NCI-H1105 treated with DMSO at 0.1 percent for 48 hours (cell line): ENCODE measurements at places on chromosomes 7 and 10.

DNA sequence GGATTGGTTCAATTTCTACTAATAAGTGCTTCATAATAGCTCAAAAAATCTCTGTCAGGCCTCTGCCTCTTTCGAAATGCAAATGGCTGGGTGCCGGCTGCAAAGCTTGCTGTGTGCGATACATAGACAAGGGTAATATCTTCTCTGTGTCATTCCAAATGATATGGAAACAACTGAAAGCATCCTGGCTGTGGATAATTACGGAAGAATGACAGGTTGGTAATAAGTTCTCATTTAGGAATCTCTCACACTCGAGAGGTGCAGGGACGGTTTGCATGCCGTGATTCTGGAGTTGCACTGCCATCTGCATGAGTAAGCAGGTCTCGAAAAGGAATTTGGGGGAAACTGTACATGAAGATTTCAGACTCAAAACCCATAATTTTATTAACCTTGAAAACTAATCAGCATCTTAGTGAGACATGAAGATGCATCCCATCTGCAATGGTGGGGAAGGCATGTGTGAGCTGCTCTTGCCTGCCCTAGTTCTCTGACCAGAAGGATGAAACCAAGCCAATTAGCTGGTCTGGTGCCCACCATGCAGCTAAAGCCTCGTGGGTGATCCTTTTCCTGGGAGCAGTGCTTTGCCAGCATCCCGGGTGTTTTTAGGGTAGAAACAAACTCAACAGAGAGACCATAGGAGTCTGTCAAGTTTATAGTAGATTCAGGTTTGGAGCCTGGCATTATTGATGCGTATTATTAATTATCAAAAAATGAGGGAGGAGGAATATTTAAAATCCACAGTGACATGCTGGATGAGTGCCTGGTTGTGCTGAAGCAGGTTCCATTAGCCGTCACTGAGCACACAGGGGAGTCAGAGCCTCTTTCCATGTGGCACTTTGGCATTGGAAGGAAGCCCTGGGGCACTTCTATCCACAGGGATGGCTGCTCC is 503.6 kb upstream of the MGMT start:
- DNase-seq, result no peak

- DNase-seq, result no peak
Observed at GRCh38 chr10:15236340-15236739, 67.8 kb upstream of the NMT2 start.

DNA sequence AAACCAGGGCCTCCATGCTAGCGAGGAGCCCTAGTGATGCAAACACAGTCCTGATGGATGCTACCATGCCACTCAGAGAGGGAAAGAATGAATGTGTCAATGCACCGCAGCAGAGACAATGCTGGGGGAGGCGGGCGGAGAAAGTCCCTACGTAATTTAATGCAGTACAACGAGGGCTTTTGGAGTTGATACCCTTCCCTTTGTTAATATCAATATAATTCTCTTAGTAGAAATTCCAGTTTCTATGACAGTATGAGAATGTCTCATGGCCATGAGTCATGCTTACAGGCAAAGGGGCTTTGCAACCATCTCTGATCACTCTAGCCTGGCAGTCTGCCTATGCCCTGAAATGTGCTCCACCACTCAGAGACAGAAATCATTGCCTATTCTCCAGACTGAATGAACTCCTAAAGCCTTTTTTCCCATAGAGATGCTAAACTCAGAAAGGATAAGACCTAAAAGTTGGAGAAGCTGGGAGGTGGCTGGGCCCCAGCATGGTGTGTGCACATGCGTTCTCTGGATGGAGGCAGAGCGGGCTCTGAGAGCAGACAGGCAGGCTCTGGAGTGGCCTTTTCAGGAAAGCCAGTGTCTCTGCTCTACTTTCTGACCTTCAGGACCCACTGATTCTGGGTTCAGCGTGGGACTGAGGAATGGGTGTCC is 20.3 kb upstream of the GIMAP2 start:
- no peak for DNase-seq

- no peak for DNase-seq
Observed at GRCh38 chr7:110854651-110855050, 236.3 kb upstream of the LRRN3 start.

GRCh38 chr10:83222832-83223742 is 916.2 kb upstream of the GHITM start:
- DNase-seq, result no peak

GRCh38 chr10:847868-848267 is 83.6 kb downstream of the LARP4B start:
- DNase-seq, result no peak

- no peak for DNase-seq
Observed at GRCh38 chr10:24930427-24930826, 22.0 kb downstream of the PRTFDC1 start.

- DNase-seq, result no peak
Observed at GRCh38 chr7:2979201-2979631, 64.5 kb downstream of the CARD11 start.

GRCh38 chr10:110629680-110630191 is 14.4 kb upstream of the RBM20 start:
- peak; percentile 92 for DNase-seq

GRCh38 chr7:158849768-158850544 is 6.4 kb upstream of the DYNC2I1 start:
- DNase-seq, result no peak

DNA sequence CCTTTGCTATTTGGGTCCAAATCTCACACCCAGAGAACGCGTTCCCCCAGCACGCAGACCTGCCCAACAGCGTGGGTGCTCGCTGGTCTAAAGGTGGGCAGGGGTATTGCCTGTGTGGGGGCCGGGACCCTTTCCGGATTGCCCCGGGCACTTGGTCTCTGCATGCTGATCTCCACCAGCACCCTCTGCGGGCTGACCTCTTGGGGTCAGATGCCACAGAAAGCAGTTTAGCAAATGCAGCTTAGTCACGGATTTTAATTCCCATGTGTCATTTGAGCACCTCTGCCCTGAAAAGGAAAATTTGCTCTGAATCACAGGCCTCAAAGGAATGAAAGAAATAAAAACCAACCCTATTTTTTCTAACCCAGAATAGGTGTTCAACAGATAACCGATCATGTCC is 46.7 kb downstream of the PKD1L1 start:
- no peak for DNase-seq

- peak; percentile 19 for DNase-seq
Observed at GRCh38 chr7:101814081-101814990, 3.1 kb upstream of the CUX1 start.

DNA sequence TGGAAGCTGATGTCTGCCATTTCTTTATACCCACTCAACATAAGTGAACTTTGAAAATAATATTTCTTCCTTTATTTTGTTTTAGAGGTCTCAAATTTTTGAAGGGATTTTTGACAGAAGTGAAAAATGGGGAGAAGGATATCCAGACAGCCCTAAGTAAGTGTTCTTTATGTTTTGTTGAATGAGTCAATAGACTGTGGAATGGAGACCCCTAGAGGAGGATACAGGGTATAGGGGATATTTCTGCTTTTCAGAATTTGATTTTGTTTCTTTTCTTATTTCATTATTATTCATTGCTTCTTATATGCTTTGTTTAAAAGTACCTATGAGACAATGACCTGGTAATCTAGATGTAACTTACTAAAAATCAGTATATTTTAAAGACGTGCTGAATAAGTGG is 34.4 kb downstream of the PLEKHA8 start:
- peak; percentile 60 for DNase-seq

DNA sequence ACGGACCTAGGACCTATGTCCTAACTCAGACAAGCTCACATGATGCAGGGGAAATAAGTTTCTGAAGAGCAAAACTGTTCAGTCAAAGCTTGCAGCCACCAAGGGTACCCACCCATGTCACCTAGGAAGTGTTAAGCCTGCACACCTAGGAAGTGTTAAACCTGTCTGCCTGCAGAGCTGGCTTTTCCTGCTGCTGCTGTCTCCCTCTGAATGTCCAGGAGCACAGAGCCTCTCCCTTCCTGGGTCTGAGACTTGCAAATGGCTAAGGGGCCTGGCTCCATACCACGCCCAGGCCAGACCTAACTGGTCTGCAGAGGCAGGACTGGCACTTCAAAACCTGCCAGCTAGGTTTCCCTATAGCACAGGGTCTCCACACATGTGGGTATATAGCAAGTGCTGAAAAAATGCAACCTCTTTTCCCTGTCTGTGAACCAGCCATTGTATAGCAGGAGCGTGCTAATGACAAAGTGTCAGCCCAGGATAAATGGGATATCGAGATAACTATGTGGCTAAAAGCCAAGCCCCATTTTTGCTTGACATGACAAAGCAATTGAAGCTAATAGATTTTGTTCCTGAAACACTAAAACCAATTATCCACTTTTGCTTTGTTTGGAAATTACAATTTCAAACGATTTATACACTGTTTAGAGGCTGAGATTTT is 1.5 kb downstream of the GDF2 start:
- peak; percentile 72 for DNase-seq

DNA sequence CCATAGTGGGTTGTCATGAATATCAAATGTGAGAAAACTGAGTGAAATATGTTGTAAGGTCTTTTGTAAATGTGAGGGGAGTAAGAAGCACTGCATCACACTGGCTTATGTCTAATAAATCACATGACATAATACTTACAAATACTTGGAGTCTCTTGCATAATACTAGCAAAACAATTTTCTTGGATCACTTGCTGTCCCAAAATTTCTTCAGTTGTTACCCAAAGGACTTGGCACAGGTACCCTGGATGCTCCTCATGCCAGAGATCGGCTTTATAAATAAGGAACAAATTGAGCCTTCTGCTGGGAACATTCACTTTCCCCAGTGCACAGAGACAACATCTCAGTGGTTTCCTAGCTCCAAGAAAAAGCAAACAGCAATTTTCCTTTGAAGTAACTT is 5.0 kb upstream of the LRIT2 start:
- DNase-seq, result no peak

DNA sequence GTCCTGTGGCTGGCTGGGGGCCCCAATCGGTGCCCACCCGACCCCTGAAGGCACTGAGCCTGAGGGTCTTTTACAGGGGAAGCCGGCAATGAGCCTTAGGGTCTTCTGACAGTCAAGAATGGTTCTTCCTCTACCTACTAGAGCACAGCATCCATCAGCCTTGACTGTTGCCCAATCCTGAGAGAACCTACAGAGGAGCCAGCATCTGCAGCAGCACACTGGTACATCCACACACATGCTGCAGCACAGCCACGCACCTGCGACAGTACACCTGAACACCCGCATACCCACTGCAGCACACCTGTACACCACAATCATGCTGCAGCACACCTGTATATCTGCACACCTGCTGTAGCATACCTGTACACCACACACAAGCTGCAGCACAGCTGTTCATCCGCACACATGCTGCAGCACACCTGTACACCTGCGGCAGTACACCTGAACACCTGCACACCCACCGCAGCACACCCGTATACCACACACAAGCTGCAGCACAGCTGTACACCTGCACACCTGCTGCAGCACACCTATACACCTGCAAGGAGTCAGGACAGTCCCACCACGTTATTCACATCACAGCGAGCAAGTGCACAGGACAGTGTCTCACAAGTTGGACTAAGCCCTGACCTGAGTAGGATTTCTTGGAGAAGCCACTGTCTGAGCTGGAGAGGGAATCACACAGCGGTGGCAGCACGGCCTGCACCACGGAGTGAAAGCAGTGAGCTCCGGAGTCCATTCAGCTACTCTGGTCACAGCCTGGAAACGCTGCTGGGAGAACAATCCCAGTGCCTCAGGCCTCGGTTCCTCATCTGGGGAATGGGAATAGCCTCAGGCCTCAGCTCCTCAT is 56.4 kb downstream of the VIPR2 start:
- no peak for DNase-seq

DNA sequence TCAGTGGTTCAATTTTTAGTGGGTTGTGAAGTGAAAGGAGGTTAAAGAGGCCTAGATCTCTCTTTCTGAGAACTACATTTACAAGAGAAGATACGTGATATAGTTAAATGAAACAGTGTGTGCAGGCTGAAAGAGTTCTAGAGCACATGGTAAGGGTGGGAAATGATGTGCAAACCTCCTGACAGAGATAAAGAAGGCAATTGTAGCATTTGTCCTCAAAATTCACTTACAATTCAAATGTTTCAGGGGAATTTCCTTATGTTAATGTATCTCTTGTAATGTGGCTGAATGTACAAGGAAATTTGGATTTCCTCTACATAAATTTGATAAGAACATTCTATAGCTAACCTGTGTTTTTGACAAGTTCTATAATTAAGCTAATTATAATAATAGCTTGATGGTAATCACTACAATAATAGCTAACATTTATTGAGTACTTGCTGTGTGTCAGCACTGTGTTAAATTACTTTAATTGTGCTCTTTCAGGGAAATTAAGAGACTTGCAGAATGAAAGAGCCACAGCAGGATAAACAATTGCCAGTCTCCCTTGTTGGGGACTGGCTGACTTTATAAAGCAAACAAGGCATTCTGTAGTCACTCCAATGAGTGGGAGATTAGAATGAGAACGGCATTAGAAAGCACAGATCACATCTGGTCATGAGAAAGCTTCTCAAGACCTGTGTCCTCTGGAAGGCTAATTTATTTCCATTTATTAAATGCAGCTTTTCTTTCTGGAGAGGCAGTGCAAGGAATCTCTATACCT is 139.7 kb upstream of the TMEM72 start:
- DNase-seq, result peak; percentile 48

DNA sequence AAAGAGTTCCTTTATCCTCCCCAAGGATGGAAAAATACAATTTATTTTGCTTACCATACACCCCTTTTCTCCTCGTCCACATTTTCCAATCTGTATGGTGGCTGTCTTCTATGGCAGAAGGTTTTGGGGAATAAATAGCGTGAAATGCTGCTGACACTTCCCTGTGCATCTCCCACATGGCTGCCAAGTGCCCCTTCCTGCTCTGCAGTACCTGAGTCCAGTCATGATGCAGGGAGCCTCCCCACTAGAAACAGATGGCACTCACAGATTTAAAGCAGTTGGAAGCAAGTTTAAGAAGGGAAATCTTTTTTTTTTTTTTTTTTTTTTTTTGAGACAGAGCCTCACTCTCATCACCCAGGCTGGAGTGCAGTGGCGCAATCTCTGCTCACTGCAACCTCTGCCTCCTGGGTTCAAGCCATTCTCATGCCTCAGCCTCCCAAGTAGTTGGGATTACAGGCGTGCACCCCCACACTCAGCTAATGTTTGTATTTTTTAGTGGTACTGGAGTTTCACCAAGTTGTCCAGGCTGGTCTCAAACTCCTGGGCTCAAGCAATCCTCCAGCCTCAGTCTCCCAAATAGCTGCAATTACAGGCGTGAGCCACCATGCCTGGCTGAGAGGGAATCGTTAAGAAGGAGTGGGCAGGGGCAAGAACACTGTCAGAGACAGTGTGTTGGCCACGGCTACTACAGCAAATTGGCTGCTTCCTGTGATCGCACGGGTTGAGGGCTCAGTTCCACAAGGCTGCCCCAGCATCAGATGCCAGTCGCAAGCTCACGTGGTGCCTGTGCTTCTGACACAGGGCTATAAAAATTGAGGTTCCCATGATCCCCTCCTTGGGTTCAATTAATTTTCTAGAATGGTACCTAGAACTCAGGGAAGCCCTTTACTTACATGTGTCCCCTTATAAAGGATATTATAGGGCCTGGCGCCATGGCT is 5.3 kb upstream of the PILRA start:
- no peak for DNase-seq

DNA sequence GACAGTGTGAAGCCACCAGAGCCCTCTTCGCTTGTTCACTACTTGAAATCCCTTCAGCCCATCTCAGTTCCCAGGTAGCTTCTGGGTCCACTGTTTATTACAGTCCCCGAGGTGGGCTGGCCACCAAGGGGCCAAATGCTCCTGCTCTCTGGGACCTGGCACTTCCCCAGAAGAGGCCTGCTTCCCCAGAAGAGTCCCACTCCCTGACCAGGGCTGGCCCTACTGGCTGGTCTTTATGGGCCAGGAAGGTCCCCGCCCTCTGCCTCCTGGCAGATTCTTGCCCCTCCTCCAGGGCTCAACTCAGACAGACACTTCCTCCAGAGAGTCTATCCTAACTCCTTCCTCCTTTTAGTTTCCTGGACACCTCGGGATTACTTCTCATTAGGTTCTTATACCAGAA is 70.7 kb upstream of the LRRC18 start:
- DNase-seq, result no peak
